ENCODE measurements at places on chromosomes 4 and X.

- DNase-seq: no peak
Observed at GRCh38 chr4:30103455-30103854, 616.7 kb upstream of the PCDH7 start.

GRCh38 chr4:73850261-73850970 is 2.7 kb upstream of the PF4V1 start:
- no peak for DNase-seq

DNA sequence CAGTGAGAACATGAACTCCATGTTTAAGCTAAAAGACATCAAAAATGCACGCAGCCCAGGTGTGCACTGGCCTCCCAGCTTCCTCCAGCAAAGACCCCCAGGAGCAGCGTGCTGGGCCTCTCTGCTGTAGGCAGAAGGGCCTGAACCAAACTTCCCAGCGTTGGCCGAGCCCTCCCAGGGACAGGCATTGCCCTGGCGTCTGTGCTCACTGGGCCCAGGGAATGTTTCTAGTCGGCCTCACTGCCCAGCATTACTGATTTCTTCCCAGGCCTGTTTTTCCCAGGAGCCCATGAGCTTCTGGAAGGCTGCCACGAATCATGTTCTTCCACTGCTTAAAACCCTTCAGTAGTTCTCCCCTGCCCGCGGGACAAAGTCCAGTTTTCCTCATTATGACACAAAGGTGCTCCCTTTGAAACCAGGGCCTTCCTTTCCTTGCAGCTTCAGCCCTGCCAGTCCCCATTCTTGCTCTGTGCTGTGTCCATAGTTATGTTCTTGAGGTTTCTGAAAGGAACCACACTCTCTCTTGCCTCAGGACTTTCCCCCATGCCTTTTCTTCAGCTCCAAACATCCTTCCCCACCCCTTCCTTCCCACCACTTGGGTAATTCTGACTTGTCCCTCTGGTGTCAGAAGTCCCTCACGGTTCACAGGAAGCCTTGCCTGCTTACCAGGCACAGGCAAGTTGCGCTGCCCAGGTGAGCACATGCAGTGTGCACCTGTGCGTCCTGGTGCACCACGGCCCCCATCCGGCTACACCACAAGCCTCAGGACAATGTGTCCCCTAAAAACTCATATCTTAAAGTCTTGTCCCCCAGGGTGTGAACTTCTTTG is 93.4 kb upstream of the ENPP6 start:
- DNase-seq: no peak

- DNase-seq: no peak
Observed at GRCh38 chr4:182885738-182886077, 31.5 kb downstream of the DCTD start.

DNA sequence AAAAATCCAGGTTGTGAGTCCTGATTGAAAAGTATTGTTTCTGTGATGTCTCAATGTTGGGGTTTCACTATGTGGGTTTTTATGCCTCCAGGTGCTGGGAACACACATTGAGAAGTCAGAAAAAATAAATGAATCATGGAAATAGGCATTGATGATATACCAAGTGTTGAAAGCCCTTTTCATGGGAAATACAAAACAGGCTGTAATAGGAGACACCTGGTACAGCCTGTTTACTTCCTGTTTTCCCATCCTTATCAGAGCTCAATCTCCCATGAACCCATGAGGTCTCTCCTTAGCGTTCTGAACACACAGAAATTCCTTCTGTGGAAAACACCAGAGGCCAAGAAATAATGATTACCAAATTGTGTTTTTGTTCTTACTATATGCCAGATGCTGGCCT is 106.3 kb upstream of the BOD1L1 start:
- DNase-seq: no peak

GRCh38 chr4:55437823-55438222 is 42.1 kb downstream of the TMEM165 start:
- no peak for DNase-seq

DNA sequence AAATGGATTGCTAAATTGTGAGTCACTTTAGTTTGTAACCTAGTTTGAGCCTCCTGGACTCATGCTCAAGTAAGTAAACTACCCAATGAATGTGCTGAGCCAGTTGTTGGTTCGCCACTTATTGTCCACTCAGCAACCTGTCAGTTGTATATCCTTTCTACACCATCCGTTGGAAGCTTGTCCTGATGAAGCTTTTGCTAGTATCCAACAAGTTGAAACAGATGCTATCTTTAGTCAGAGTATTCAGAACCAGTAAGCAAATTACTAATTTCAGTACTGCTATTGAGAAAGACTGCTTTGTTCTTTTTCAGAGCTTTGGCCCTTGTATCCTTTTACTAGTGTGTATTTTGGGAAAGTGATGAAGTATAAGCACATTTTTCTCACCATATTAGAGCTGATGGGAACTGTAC is 4.3 kb upstream of the NAA15 start:
- no peak for DNase-seq

DNA sequence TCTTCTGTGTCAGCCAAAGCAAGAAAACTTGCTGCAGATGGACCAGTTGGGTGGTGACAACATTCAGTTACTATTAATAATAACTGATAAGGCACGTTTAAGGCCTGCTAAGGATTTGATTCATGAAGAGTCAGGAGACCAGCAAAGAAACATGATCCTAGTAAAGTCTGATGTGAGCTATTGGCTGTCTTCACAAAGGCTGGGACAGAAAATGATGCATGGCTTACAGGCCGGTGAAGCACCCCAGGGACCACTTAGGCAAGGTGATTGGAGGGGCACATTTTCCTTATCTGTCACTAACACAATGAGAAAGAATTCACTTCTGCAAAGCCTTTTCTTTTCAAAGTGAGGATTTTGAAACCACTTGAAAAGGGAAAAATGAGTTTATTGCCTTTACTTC is 65.4 kb upstream of the TRPC3 start:
- DNase-seq: no peak
